ENCODE measurements at places on chromosomes 5 and 9.

DNA sequence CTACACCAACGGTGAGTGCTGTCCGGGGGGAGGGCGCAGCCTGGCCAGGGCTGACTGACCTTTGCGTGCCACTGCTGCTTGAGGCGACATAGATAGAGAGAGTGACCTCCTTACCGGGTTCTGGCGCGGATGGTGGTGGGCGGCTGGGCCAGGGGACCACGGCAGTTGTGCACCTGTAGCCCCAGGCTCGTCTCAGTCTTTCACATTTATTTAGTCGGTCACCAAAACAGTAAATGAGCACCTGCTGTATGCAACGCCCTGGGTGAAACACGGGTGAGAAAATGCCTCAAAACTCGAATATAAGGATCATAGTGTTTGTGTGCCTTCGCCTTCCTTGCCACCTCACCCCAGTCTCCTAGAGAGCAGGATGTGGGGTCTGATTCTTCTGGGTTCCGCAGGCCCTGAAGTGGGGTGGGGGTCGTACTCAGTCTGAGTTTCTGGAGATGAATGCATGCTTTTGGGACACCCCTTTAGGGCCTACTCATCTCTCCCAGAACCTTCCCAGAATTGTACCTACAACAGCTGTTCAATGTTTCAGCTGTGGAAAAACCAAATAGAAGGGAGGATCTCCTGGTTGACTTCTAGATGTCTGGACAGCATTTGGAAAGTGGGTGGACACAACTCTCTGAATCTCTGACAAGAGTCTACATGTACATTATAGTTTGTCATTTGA, 714 bp downstream of the SEC24A start:
- DNase-seq = no peak

DNA sequence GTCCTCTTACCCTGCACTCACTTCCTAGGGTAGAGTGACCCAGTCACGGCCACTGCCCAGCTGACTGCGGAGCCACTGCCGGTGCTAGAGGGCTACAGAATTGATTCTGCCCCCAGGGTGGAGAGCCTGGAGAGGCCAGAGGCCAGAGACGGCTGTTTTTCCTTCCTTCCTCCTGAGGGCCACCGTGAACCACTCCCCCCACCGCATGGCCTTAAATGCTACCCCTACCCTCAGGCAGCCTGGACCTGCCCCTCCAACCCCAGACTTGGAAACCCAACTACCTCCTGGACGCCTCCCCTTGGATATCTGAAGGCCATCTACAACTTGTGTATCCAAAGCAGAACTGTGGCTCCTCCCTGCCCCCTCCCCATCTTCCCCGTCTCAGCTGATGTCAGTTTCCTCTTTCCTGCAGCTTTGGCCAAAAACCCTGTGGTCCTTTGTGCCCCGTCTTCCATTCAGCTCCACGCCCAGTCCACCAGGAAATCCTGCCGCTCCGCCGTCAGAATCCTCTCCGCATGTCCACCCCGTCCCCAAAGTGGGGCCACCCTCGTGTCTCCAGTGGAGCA, 16.3 kb downstream of the SH2D3C start:
- no peak for DNase-seq

GRCh38 chr5:15823398-15823797, 323.4 kb downstream of the FBXL7 start:
- no peak for DNase-seq

DNA sequence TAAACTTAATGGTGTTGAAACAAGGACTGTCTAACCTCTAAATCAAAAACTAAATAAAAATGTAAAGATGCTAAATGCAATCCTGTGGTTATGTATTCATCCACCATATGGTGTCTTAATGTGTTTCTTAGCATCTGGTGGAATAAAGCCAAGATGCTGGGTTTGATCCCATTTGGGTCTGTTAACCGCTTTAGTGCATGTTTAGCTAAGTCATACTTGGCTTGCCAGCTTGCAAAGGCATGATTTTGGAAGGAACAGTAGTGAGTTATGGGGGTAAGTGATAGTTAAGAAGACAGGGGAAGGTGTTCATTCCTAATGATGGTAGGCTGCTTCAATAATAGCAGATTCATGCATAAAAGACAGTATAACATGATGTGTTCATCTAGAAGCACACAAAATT, 139.0 kb upstream of the SLC27A6 start:
- no peak for DNase-seq

GRCh38 chr5:102545175-102545574, 46.4 kb upstream of the SLCO6A1 start:
- DNase-seq = no peak

DNA sequence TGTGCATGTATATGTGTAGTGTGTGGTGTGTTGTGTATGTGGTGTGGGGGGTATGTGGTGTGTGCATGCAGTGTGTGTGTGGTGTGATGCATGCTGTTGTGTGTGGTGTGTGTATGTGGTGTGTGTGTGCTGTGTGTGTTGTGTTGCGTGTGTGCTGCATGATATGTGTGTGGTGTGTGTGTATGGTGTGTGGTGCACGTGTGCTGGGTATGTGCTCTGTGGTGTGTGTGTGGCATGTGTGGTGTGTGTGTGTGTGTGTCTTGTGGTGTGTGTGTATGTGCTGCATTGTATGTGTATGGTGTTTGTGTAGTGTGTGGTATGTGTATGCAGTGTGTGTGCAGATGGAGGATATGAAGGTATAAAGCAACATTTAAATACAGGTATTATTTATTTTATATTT, 50.5 kb upstream of the CKS2 start:
- no peak for DNase-seq

Measured in cortex of kidney (tissue), 1 donor.